ENCODE measurements at places on chromosomes 16 and 17. TPM values are rescaled to one million over a fixed set of nuclear protein-coding genes. Genes with fewer than 3 reads are reported as not detected.

DNA sequence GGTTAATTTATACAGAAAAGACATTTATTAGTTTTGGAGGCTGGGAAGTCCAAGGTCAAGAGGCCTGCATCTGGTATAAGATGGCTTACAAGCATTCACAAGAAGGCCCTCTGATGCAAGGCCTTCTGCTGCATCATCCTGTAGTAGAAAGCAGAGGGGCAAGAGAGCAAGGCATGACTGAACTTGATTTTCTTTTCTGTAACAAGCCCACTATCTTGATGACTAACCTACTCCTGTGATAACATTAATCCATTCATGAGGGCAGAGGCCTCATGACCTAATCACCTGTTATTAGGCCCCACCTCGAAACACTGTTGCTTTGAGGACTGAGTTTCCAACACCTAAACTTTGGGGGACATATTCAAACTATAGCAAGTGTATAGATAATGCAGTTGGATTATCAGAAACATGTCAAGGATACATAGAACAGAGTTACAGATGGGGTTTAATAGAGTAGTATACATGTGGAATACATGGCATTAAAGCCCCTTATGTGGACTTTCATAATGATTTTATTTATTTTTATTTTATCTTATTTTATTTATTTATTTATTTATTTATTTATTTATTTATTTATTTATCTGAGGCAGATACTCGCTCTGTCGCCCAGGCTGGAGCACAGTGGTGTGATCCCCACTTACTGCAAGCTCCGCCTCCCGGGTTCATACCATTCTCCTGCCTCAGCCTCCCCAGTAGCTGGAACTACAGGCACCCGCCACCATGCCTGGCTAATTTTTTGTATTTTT, 88.2 kb downstream of the CHD9 start:
- H3K4me1 ChIP-seq: no peaks in the 10 kb centered on the region
- no peaks in the 10 kb centered on the region for H3K36me3 ChIP-seq
- no peaks in the 10 kb centered on the region for H3K27me3 ChIP-seq
- H3K27ac ChIP-seq: no peak overlapping the region
- DNase-seq: no peak

GFAP gene
- 0.46 TPM for total RNA-seq

GRCh38 chr17:703081-703875, 11.4 kb downstream of the VPS53 start:
- H3K27ac ChIP-seq: no peak overlapping the region
- H3K36me3 ChIP-seq: no peaks in the 10 kb centered on the region
- no peaks in the 10 kb centered on the region for H3K4me1 ChIP-seq
- DNase-seq: no peak
- no peaks in the 10 kb centered on the region for H3K27me3 ChIP-seq

DNA sequence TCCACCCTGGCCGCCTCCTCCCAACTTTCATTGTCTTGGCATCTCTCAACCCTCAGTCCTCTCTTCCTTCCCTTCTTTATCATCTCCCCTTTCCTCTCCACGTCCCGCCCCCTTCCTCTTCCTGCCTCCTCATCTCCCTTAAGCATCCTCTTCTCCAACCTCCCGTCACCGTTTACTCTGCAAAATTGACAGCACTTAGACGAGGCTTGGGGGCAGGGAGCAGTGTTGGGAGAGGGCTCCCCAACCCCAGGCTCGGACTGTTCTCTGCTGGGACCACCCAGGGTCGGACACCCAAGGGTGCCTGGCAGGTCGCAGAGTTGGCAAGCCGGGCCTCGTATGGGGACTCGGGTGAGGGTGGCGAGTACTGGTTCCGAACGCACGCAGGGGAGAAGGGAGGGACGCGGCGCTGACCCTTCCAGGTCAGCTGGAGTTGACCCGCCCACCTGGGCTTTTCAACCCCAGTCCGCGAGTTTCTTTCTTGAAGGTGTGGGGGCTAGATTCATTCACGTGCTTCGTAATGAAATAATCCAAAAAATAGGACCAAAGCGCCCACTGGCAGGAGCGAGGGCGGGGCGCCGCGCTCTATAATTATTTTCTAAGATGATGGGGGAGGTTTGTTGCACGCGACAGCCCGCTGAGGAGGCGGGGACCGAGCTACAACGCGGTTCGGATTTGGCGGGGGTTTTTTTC, 775 bp upstream of the PAGR1 start:
- peak overlapping the region; percentile 83 for H3K4me3 ChIP-seq
- H3K27me3 ChIP-seq: no peaks in the 10 kb centered on the region
- no peaks in the 10 kb centered on the region for H3K36me3 ChIP-seq
- peak; percentile 55 for DNase-seq

DNA sequence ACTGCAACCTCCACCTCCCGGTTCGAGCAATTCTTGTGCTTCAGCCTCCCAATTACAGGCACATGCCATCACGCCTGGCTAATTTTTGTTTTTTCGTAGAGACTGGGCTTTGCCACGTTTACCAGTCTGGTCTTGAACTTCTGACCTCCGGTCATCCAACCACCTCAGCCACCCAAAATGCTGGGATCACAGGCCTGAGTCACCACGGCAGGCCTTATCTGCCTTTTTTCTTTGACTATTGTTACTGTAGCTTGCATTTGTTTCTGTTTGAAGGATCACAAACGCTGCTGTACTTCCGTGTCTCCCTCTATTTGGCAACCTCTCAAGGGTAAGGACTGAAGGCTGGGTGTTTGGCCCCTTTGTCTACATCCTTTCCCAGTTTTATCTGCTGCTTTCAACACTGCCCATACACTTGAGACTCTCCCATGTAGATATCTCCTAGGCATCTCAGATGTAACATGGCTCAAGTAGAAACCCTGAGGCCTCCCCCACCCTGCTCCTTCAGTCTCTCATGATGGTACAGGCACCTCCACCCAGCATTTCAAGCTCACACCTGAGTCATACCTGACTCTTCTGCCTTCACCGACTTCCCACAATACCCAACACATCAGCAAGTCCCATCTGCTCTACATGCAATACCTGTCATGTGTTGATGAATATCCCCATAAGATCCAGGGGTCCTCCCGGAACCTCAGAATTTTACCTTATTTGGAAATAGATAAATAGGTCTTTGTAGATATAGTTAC, 219.0 kb downstream of the CPPED1 start:
- H3K4me3 ChIP-seq: no peak overlapping the region
- no peaks in the 10 kb centered on the region for H3K36me3 ChIP-seq
- H3K27ac ChIP-seq: no peak overlapping the region
- no peak for DNase-seq
- no peaks in the 10 kb centered on the region for H3K27me3 ChIP-seq

ERN2 gene
- total RNA-seq: 3.8 TPM

- H3K4me3 ChIP-seq: no peak overlapping the region
- H3K27me3 ChIP-seq: no peaks in the 10 kb centered on the region
- no peak for DNase-seq
- H3K27ac ChIP-seq: no peak overlapping the region
- no peaks in the 10 kb centered on the region for H3K4me1 ChIP-seq
These were observed 157.2 kb downstream of the SEC14L1 start for GRCh38 chr17:77297693-77298666.

GRCh38 chr16:79265701-79266100, 334.8 kb downstream of the MAF start:
- no peaks in the 10 kb centered on the region for H3K36me3 ChIP-seq
- no peak for DNase-seq
- H3K27me3 ChIP-seq: no peaks in the 10 kb centered on the region

GRCh38 chr16:30142672-30143346, 19.8 kb upstream of the MAPK3 start:
- H3K4me3 ChIP-seq: no peak overlapping the region
- H3K27ac ChIP-seq: no peak overlapping the region
- peak; percentile 46 for DNase-seq
- no peaks in the 10 kb centered on the region for H3K4me1 ChIP-seq

DNA sequence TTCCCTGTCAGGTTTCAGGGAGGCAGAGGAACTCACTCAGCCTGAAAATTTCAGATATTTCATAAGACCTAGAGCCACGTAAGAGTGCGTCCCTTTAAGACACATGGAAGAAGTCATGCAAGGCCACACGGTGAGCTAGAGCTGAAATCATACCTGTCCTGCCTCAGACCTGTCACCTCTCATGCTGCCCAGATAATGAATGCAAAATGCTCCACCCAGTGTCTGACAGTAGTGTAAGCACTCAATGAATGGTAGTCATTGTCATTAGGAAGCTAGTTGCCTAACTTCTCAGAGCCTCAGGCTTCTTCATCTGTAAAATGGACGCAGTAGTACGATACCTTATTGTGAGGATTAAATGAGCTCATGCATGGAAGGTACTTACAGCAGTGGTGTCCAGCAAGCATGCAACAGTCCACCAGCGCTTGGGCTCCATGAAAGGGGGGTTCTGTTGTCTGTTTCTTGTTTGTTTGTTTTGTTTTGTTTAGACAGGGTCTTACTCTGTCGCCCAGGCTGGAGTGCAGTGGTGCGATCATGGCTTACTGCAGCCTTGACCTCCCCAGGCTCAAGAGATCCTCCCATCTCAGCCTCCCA, 60.7 kb downstream of the WSB1 start:
- no peak for DNase-seq
- H3K36me3 ChIP-seq: no peaks in the 10 kb centered on the region
- H3K4me1 ChIP-seq: peaks cover 5% of the 10 kb centered on the region
- no peak overlapping the region for H3K27ac ChIP-seq

ZNF629 gene
- 13.7 TPM for total RNA-seq

GRCh38 chr17:36533935-36534839, 481 bp downstream of the MYO19 start:
- H3K27ac ChIP-seq: no peak overlapping the region
- H3K4me3 ChIP-seq: peak overlapping the region; percentile 50
- H3K27me3 ChIP-seq: no peaks in the 10 kb centered on the region
- no peaks in the 10 kb centered on the region for H3K36me3 ChIP-seq
- peaks cover 11% of the 10 kb centered on the region for H3K4me1 ChIP-seq

DNA sequence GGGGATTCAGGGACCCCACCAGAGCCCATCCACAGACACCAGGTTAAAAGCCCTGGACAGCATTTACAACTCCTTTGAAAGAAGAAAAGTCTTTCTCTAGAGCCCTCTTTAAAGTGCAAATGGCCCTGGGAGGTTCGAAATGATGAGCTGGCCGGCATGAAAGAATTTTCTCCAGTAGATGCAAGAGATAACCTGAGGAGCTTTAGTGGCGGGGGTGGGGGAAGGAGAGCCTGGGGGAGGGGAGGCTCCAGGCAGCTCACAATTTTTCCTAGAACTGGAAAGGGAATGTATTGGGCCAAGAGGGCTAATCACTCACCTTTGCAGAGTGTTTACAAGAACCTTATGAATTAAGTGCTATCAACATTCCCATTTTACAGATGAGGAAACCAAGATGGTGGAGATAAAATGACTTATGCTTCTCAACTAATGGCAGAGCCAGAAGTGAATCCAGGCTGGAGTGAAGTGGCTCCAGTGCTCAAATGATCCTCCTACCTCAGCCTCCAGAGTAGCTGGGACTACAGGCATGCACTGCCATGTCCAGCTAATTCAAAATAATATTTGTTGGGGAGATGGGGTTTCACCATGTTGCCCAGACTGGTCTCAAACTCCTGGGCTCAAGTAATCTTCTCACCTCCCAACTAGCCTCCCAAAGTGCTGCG, 4.2 kb upstream of the CDH1 start:
- DNase-seq: no peak
- peaks cover 13% of the 10 kb centered on the region for H3K4me1 ChIP-seq
- no peak overlapping the region for H3K4me3 ChIP-seq
- H3K27me3 ChIP-seq: peaks cover 21% of the 10 kb centered on the region
- no peak overlapping the region for H3K27ac ChIP-seq

- DNase-seq: no peak
- no peak overlapping the region for H3K27ac ChIP-seq
- H3K36me3 ChIP-seq: no peaks in the 10 kb centered on the region
- no peaks in the 10 kb centered on the region for H3K27me3 ChIP-seq
- peaks cover 3% of the 10 kb centered on the region for H3K4me1 ChIP-seq
These were observed 45.4 kb upstream of the EMP2 start for GRCh38 chr16:10625595-10626357.

GRCh38 chr17:77965352-77965751, 6.8 kb downstream of the TNRC6C start:
- H3K27ac ChIP-seq: no peak overlapping the region
- H3K27me3 ChIP-seq: peaks cover 3% of the 10 kb centered on the region
- H3K4me1 ChIP-seq: peaks cover 46% of the 10 kb centered on the region
- DNase-seq: no peak
- no peak overlapping the region for H3K4me3 ChIP-seq
- no peaks in the 10 kb centered on the region for H3K36me3 ChIP-seq

WFIKKN1 gene
- 5.9 TPM for total RNA-seq

DCTN5 gene
- 40.3 TPM for total RNA-seq

HS3ST3A1 gene
- total RNA-seq: 8.4 TPM

DNA sequence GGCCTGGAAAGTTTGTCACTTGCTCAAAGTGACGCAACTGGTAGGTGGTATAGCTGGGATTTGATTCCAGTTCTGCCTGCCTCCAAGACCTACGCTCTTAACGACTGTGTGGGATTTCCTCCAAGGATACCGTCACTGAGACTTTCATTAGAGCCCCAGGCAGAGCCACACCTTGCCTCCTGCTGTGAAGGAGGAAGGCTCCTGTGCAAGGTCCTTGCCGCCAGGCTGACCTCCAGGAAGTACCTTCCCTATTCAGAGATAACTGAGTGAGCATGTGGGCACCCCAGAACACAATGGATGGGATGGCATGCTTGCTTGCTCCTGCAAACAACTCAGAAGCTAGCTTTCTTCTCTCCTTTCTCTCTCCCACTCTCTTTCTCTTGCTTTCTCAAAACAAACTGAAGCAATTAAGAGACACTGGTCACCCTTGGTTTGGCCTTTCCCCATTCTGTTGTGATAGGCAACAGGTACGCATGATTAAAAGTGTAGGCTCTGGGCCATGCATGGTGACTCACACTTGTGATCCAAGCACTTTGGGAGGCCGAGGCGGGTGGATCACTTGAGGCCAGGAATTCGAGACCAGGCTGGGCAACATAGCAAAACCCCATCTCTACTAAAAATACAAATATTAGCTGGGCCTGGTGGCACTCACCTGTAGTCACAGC, 30.7 kb downstream of the CACNG3 start:
- peaks cover 2% of the 10 kb centered on the region for H3K27me3 ChIP-seq
- no peaks in the 10 kb centered on the region for H3K36me3 ChIP-seq
- H3K4me3 ChIP-seq: no peak overlapping the region
- no peak for DNase-seq

DNA sequence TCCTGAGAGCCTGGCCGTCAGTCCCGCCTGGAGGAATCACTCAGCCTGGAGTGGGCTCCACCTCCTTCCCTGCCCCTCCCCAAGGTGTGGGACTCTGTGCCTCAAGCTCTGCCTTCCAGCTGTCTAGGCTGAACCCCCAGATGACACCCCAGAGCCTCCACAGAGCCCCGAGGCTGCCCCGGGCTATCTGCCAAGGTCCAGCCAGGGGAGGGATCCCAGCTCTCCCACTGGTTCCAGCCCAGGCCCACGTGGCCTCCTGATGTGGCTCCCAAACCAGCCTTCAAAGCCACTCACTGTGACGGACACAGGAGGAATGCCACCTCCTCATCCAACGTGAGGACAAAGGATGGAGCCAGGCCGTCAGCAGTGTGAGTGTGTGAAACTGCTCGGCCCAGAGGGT, 45.6 kb upstream of the ENPP7 start:
- no peak overlapping the region for H3K4me3 ChIP-seq
- H3K27me3 ChIP-seq: no peaks in the 10 kb centered on the region
- DNase-seq: no peak
